ENCODE measurements at places on chromosomes 12 and 14.

DNA sequence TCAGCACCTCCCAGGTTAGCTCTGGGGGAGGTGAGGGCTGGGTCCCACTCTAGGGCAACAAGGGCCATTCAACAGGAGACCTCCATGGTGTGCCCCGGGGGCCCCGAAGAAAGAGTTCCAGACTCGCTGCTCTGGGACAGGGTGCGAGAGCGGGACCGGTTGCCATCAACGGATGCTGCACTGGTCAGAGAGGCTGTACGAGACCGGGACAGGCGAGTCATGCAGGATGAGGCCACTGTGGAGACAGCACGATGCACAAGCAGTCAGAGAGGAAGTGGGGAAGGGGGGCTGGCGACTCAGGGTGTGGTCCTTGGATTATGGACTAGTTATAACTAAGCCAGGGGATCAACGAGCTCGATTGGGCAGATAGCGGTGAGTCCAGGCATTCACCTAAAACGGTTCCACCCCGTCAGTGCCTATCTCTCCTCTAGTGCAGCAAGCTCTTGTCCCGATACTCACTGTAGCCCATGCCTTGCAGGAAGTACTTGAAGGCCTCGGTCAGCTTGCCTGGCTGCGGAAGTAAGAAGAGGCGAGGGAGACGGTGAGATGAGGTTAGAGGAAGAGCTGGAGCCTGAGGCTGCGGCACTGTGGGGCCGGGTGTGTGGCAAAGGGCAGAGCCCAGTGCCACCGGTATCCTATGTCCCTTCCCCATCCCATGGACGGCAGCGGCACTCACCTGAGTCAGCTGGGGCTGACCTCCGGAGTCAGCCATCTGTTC lies 7.2 kb downstream of the NDRG2 start:
- no peak for DNase-seq

DNA sequence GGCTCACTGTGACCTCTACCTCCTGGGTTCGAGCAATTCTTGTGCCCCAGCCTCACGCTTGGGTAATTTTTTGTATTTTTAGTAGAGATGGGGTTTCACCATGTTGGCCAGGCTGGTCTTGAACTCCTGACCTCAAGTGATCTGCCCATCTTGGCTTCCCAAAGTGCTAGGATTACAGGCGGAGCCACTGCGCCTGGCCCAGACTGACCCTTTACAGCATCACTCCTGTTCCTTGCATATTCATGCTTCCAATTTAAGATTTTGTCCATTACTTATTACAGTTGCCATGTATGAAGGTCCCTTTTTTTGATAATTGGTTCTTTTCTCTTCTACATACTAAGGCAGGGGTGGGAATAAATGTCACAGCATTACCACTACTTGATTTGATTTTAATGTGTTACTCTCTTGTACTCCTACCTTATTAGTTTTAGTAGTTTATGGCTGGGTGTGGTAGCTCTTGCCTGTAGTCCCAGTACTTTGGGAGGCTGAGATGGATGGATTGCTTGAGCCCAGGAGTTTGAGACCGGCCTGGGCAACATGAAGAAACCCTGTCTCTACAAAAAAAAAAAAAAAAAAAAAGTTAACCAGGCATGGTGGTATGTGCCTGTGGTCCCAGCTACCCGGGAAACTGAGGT lies 46.9 kb downstream of the ADIPOR2 start:
- no peak for DNase-seq

DNA sequence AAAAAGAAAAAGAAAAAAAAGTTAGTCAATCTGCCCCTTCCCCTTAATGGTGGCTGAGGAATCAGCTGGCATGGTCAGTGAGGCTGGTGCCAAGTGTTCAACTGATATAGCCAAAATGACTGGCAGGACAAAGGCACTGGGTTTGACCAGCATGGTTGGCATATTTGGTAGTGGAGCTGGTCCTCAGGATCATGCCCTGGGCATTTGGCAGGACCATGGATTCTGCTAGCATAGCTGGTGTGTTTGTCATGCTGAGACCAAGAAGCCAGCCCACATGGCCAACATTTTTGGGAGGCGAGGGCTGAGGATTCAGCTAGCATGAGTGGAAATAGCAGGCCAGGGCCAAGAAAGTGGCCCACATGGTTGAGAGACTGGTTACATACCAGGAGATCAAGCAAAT lies 136.5 kb downstream of the FBXL14 start:
- DNase-seq: no peak

DNA sequence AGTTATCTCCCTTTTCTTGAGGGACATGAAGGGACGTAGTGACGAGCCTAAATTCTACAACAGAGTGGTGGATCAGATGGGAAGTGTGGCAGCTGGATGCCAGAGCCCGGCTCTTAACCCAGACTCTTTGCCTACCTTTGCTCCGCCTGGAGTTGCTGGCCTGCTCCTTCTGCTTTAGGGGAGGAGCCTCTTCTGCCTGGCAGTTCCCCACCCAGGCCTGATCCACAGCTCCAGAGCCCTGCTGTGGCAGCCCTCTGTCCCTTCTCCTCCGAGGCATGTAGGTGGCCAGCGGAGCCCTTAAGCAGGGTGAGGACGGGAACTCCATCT lies 2.3 kb upstream of the PRPH start:
- DNase-seq: no peak

GRCh38 chr12:57813971-57814772 lies 4.4 kb downstream of the AVIL start:
- DNase-seq: no peak

GRCh38 chr14:50501642-50502041 lies 30.7 kb downstream of the MAP4K5 start:
- DNase-seq: no peak

DNA sequence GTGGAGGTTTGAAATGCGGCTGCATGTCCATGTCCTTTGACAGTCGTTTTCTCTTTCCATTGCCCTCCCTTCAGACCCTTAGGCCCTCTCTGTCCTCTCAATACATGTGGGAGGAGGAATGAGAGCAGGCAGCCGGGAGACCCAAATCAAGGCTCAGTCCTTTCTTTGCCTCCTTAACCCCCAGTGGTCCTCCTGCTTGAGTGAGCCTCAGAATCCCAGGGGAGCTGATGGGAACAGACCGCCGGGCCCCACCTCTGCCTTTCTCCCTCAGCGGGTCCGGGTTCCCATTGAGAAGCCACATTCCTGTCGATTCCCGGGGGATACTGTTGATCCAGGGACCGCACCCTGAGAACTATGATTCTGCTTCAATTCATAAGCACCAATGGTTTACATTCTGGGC lies 77.9 kb upstream of the RFLNA start:
- DNase-seq: no peak
